ENCODE measurements at places on chromosomes 13 and 19.

DNA sequence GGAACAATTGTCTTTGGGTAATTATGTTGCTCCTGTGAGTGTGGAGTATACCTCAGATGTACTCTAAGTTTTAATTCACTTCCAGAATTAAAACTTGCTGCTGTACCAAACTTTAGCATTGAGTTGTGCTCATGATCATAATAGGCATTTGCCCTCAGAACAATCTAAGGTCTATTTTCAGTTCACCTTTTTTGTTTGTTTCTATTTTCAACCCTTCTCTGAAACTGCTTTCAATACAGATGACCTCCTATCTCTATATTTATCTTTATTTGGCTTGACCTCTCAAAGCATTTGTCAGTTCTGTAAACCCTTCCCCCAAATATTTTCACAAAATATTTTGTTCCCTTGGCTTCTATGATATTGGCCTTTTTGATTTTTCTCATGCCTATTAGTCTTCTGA lies 873.0 kb downstream of the OLFM4 start:
- DNase-seq: no peak

- no peak for DNase-seq
Measured at GRCh38 chr19:50994129-50994528, 7.3 kb downstream of the KLK8 start.

GRCh38 chr19:4768934-4769777 lies 22.4 kb upstream of the FEM1A start:
- peak; percentile 64 for DNase-seq

DNA sequence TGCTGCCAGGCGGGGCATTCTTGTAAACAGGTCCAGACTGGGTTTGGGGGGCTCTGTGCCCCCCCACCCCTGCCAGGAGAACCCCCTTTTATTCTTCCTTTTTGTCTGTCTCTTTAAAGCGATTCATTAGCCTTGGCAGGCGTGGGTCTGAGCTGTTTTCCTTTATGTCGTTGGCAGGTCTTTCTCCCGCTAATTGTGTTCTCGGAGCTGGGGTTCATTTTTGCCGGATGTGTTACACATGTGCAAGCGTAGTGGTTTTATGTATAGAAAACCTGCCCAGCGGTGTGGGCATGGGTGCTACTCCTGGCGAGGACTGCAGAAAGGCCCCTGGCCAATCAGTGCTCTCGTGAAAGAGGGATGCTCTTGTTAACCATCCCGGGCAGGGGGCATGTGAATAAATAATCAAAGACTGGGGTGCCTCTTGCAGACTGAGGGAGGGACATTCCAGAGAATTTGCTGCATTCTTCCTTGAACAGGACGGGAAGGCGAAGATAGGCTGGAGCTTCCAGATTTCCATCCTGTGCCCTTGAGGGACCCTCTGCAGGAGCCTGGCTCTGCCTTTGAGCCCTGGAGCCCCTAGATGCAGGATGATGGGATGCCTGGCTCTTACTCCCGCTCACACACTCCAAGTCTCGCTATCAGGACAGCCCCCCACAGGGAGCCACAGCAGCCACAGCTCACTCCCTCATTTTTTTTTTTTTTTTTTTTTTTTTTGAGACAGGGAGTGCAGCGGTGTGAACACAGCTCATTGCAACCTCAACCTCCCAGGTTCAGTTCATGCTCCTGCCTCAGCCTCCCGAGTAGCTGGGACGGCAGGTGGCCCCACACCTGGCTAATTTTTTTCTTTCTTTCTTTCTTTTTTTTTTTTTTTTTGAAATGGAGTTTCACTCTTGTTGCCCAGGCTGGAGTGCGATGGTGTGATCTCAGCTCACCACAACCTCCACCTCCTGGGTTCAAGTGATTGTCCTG lies 14.1 kb downstream of the CARM1 start:
- DNase-seq: no peak

DNA sequence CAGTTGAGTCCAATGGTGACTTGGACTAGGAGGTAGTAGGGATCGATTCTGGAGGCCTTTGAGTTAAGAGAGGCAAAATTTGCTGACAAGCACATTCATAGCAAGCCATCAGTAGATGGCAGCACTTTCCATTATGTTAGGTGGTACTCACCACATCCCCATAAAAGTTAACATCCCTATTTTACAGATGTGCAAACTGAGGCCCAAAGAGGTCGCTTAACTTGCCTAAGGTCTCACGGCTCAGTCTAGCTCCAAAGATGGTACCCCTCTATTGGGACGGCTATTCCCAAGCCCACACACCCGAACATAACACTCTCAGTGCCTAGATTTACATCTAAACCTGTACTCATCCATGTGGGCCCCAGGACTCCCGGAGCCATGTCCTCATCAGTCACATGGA lies 21.5 kb upstream of the FOSB start:
- DNase-seq: no peak

- no peak for DNase-seq
Measured at GRCh38 chr13:31224174-31224669, 24.4 kb downstream of the B3GLCT start.

GRCh38 chr13:106163426-106163825 lies 372.0 kb downstream of the EFNB2 start:
- no peak for DNase-seq

GRCh38 chr19:10817291-10818038 lies 18.5 kb downstream of the TMED1 start:
- no peak for DNase-seq

- no peak for DNase-seq
Measured at GRCh38 chr19:45824041-45824471, 8.9 kb upstream of the RSPH6A start.

GRCh38 chr19:14369399-14370168 lies 11.7 kb upstream of the ADGRE5 start:
- no peak for DNase-seq

GRCh38 chr13:30957258-30957943 lies 24.9 kb downstream of the TEX26 start:
- no peak for DNase-seq

DNA sequence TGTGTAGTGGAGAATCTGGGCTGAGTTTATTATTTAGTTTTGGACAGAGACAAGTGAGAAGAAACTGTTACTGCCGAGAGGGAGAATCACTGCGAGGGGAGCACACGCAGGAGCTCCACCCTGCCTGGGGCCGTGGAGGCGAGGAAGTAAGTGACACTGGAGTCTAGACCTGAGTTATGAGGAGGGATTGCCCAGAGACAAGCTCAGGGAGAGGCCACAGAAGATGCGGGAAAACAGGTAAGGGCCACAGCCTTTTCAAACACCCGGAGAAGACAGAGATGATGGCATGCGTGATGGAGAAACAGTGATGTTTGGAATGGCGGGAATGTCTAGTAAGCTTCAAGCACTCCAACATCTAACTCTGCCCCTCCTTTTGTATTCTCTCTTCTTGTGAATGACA lies 84.1 kb downstream of the TNFSF11 start:
- DNase-seq: no peak

DNA sequence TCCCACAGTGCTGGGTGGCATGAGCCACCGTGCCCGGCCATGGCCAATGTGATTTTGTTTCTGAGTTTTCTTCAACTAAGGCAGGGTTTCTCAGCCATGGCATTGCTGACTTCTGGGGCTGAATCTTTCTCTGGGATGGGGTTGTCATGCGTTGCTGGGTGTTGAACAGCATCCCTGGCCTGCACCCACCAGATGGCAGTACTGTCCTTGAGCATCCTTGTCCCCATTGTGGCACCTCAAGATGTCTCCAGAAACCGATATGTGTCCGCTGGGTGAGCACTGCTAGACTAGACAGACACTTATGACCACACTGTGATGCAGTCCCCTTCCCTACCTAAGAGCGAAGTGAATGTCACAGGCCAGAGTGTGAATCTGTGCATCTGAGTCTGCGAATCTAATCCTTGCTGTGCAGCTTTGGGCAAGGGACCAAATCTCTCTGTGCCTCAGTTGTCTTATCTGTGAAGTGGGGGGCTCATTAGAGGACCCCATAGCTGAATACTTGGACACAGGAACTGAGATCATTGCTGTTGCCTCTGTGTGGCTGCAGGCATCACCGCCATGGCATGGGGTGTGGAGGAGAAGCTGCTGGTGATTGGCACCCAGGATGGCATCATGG lies 50.3 kb upstream of the SIN3B start:
- peak; percentile 51 for DNase-seq

DNA sequence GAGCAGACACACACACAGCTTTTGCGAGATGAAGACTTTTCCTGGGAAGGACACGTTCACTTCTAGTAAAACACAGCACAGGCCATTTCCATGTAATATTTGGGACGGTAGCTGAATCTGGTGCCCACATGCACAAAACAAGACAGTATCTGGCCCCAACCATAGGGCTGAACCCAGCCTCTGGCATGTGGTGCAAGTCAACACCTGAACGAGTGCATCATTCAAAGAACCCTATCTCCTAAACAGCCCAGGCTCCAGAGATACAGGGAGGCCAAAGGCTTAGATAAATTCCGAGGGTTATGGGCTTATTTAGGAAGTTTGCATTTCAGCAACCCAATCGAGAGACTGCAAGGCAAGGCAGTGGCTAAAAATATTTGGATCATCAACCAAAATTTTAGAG lies 2.7 kb upstream of the TFDP1 start:
- no peak for DNase-seq

GRCh38 chr19:18110609-18111232 lies 13.1 kb downstream of the MAST3 start:
- no peak for DNase-seq

GRCh38 chr19:55354698-55355212 lies at the start of gene COX6B2:
COX6B2 (minus strand) TSS chr19:55354719; CDS start chr19:55354521, 198 bp downstream.
- DNase-seq: no peak

GRCh38 chr13:71619096-71619495 lies 247.9 kb downstream of the DACH1 start:
- no peak for DNase-seq

GRCh38 chr13:99746637-99747402 lies 224.7 kb downstream of the ZIC5 start:
- no peak for DNase-seq

DNA sequence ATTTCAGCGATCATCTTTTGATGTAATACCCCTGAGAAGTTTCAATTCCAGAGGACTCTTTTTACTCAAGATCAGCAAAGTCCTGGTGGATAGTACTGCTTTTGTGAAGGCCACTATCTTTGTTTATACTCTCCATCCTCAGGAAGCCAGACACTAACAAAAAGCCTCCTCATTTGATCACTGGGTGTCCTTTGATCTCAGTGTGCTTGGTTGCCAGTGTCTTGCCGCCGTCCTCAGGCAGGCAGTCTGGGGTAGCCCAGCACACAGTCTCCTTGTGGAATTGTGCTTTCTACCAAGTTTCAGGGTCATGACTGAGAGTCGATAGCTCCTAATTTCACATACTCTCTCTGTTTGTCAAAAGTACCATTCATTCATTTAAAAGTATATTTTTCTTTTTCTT lies 762.2 kb downstream of the EFNB2 start:
- no peak for DNase-seq

DNA sequence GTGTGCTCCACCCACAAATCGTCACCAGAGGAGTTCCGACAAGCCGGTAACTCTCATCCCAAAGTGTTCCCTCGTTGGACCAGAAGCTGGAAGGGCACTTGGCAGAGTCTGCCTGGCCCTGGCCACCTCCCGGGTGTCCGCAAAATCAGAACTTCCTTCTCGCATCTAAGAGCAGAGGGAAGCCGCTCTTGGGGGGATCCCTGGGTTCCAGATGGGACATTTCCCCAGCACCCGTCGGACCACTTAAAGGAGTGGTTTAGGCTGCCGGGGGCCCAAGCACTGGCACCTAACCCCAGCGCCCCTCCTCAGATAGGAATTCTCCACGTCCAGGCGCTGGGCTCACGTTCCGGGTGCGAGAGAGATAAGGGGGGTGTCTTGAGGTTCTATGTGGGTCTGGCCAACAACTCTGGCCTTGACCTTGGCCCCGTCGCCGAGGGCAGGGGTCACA lies 857 bp upstream of the MAP2K7 start:
- DNase-seq: no peak

DNA sequence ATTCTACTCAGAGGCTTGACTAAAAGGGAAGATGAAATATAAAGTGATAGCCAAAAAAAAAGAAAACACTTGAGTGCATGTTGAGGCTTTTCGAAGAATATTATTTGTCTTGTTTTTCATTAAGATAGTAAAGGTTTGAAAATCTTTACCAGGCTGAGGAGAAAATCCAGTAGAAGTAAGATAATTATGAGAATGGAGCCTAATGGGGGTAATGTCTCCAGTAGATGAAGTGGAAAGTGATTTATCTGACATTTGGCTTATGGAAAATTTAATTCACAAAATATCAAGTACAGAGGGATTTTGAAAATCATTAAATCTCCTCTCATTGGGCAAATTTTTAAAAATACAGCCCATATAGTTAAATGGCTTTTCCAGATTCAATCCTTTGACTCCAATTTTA lies 274.9 kb downstream of the SPRY2 start:
- DNase-seq: no peak

DNA sequence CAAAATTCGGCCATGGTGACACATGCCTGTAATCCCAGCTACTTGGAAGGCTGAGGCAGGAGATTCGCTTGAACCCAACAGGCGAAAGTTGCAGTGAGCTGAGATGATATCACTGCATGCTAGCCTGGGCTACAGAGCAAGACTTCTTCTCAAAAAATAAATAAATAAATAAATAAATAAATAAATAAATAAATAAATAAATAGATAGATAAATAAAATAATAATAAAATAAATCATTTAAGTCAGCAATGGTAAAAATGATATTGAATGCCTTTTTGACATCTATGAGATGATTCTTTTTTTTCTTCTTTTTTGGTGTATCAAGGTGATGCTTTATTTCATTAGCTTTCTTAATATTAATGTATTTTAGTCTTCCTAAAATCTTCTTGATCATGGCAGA lies 221.7 kb upstream of the RXFP2 start:
- no peak for DNase-seq

- no peak for DNase-seq
Measured at GRCh38 chr13:114034481-114034891, 60.6 kb upstream of the C13orf46 start.

- no peak for DNase-seq
Measured at GRCh38 chr13:94305033-94305432, 174.4 kb downstream of the DCT start.

DNA sequence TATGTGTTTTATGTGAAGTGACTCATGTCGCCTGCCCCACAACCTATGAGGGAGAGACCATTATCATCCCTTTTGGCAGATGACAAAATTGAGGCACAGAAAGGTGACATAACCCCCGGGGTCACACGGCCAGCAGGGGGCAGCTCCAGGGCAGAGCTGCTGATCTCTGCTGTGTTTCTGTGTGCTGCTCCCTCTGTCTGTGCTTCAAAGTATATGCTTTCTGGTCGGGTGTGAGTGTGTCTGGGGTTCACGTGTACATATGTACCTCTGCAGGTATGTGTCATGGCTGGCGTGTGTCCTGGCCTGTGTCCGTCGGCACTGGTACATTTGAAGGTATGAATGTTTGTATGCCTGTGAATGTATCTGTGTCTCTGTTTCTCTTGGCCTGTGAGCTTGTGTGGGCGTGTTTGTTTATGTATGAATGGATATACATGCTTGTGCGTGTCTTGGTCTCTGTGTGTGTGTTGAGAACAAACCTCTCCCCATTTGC lies 7.1 kb downstream of the LIPE start:
- peak; percentile 85 for DNase-seq

- no peak for DNase-seq
Measured at GRCh38 chr13:39835253-39835652, 179.8 kb downstream of the COG6 start.

GRCh38 chr13:113774177-113775107 lies 15.4 kb downstream of the TMEM255B start:
- no peak for DNase-seq

- DNase-seq: peak; percentile 70
Measured at GRCh38 chr13:41465241-41465847, 8.0 kb downstream of the RGCC start.

- peak; percentile 9 for DNase-seq
Measured at GRCh38 chr13:101453784-101454201, 1.3 kb downstream of the ITGBL1 start.

Measured in GM12892 (cell line).